ENCODE measurements at places on chromosomes 5 and 9. TPM values are rescaled to one million over a fixed set of nuclear protein-coding genes. Genes with fewer than 3 reads are reported as not detected.

DNA sequence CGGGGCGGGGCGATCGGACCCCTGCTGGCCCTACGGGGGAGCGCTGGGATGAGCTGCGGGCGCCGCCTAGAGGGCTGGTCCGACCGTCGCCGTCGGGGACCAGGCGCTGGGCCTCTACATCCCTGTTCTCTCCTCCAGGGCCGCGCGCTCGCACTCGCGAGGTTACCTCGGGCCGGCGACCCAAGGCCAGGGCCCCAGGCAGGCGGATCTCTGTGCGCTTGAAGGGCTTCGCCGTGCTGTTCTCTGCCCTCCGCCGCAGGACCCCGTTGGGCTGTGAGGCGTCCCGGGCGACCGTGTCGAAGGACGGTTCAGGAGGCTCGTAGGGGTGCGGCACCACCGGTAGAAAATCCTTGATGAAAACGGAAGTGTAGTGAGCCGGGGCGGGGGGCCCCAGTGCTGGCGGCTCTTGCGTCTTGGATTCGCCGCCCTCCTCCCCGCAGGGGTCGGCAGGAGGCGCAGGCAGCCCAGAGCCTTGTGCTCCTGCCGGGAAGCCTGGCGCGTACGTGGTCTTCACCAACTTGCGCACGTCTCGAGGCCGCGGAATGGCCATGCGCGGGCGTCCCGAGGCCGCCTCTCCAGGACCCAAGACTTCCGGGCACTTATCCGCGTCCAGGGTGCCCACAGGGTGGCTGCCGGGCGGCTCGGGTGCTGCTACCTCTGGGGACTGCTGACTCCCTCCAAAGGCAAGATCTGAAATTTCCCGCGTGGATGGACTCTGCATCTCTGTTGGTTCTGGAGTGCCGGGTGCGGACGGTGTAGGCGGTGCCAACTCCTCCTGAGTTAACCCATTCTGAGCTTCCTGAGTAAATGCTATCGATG, 2.0 kb downstream of the PROB1 start:
- no peaks in the 10 kb centered on the region for H3K27me3 ChIP-seq
- DNase-seq = no peak
- H3K4me1 ChIP-seq = peaks cover 45% of the 10 kb centered on the region
- no peaks in the 10 kb centered on the region for H3K36me3 ChIP-seq
- peak overlapping the region; percentile 54 for H3K4me3 ChIP-seq
- peak overlapping the region; percentile 1 for H3K27ac ChIP-seq

- H3K27me3 ChIP-seq = no peaks in the 10 kb centered on the region
- H3K27ac ChIP-seq = peak overlapping the region; percentile 79
- DNase-seq = no peak
Observed at GRCh38 chr9:90966031-90966290, 164.3 kb downstream of the SYK start.

- peak overlapping the region; percentile 38 for H3K4me3 ChIP-seq
- no peak overlapping the region for H3K27ac ChIP-seq
- peaks cover 5% of the 10 kb centered on the region for H3K27me3 ChIP-seq
- no peaks in the 10 kb centered on the region for H3K36me3 ChIP-seq
Observed at GRCh38 chr9:114153761-114154599, 1.4 kb upstream of the COL27A1 start.

DNA sequence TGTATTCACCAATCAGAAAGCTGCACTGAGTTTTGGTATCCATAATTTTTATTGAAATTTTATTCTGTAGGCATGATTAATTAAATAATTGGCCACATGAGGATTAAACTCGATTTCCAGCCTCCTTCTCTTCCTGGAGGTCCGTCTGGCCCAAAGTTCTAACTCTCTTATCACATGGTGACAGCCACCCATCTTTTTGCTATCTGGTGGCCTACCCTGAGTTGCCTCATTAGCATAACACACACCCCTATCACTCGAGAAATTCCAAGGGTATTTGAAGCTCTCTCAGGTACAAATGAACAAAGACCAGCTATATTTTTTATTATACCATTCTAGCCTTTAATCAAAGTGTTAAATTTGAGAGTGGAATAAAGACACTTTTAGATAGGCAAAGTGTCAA, 57.7 kb downstream of the APC start:
- H3K27me3 ChIP-seq = no peaks in the 10 kb centered on the region
- DNase-seq = no peak
- no peak overlapping the region for H3K27ac ChIP-seq
- peaks cover 95% of the 10 kb centered on the region for H3K36me3 ChIP-seq
- H3K4me1 ChIP-seq = no peaks in the 10 kb centered on the region

DNA sequence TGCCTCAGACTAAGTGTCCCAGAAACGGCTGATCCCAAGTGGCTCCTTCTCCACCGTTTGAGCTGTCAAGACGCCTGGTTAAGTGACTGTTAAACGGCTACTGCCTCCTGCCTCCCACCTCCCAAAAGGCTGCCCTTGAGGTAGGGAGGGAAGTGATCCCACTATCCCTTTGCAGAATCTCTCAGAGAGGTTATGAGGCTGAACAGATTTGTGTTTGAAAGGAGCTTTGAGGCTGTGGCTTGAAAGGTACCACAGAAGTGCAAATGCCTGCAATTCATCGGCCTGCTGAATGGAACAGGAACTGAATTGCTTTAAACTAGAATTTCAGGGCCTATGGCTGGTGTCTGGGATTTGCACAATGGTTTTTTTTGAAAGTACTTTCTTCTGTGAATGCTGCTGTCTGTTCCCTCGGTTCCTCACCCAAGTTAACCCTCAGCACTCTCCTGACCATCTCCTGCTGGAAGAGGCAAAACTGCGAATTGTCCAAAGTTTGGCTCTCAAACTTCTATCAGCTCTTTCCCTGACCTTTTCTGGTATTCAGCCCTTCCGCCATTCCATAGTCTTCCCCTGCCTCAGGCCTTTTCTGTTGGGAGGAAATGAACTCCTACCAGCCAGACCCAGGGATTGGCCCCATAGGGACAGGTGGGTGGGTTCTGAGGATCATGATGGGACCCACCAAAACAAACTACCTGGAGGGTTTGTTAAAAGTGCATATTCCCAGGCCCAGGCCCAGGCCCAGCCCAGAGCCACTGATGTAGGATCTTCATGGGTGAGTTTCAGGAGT, 453.3 kb downstream of the KDM4C start:
- no peaks in the 10 kb centered on the region for H3K27me3 ChIP-seq
- no peak overlapping the region for H3K4me3 ChIP-seq
- no peak for DNase-seq
- no peak overlapping the region for H3K27ac ChIP-seq

DNA sequence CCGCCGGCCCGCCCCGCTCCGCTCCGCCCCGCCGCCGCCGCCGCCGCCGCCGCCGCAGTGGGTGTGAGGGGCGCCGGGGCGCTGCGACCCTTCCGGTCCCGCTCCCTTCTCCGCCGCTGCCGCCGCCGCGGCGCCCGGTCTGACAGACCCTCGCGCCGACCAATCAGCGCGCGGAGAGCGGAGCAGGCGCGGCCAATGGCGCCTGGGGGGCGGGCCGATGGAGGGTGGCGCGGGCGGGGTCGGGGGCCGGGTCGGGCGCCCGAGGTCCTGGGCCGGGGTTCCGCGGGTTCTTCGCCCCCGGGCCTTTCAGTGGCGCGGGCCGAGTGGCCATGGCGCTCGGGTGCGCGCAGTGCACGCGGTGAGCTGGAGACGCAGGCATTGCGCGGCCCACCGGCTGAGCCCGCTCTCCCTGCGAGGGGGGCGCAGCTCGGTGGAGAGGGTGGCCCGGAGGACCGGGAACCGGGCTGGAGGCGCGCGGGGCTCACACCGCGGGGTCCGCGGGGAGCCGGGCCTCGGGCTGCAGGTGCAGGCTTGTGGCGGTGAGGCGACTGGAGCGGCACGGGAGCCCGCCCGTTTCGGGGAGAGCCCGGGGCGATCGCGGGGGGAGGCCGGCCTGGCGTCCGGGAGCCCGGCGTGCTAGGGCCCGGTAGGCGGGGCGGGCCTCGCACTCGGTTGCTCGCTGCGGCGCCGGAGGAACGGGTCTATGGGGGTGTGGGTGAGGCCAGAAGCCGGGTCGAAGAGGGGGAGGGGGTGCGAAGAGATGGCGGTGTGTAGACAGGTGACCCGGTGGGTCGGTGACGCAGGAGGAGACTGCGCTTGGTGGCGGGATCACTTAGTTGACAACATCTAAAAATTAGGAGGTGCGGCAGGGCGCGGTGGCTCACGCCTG, at the start of gene MAPK9:
TSS of gene MAPK9 (minus strand) at position 141 of the 889 bp plus-strand sequence. CDS start 11,522 bp downstream, outside the sequence.
- H3K36me3 ChIP-seq = no peaks in the 10 kb centered on the region
- H3K4me1 ChIP-seq = peaks cover 13% of the 10 kb centered on the region
- peak within 1 kb of the TSS; percentile 99 for H3K4me3 ChIP-seq
- no peak for DNase-seq

- H3K27me3 ChIP-seq = no peaks in the 10 kb centered on the region
- H3K4me1 ChIP-seq = no peaks in the 10 kb centered on the region
- H3K36me3 ChIP-seq = no peaks in the 10 kb centered on the region
- H3K4me3 ChIP-seq = no peak overlapping the region
- DNase-seq = no peak
- H3K27ac ChIP-seq = no peak overlapping the region
Observed at GRCh38 chr5:19608444-19609002, 379.5 kb downstream of the CDH18 start.

- no peaks in the 10 kb centered on the region for H3K27me3 ChIP-seq
- H3K4me1 ChIP-seq = no peaks in the 10 kb centered on the region
- H3K27ac ChIP-seq = no peak overlapping the region
- no peak for DNase-seq
- no peak overlapping the region for H3K4me3 ChIP-seq
- H3K36me3 ChIP-seq = no peaks in the 10 kb centered on the region
Observed at GRCh38 chr5:131254741-131255140, 9.1 kb upstream of the CDC42SE2 start.

DNA sequence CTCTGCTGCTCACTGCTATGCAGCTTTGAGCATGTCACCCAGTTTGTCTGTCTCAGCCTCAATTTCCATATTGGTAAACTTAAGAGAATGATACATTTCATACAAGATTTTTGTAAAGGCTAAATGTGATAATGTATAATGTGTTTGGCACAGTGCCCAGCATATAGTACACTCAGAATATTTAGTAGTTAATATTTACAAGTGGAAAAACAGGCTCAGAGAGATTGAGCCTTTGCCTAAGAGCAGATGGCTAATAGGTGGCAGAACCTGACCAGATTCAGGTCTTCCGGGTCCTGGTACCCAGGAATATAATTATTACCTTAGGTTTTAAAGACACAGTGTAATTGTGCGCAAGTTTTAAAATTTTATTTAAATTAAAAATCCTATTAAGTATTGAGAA, 46.8 kb upstream of the KIAA1958 start:
- H3K27ac ChIP-seq = no peak overlapping the region
- no peaks in the 10 kb centered on the region for H3K27me3 ChIP-seq
- DNase-seq = no peak
- H3K36me3 ChIP-seq = peaks cover 44% of the 10 kb centered on the region
- H3K4me3 ChIP-seq = no peak overlapping the region

DNA sequence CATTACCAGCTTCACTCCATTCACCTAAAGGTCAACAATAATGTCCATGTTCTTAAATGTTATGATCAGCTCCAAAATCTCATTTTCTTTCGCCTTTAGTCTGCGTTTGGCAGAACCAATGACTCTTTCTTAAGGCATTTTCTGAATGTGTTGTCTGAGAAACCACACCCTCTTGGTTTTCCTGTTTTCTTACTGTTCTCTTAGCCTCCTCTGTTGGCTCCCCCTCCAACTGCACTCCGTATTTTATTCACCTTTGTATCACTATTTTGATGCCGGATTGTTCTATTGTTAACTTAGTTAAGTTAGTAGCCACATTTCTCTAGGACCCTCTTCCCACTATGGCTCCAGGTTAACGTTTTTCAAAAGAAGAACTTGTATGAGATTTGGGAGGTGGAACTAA, 185.6 kb downstream of the DMAC1 start:
- H3K4me1 ChIP-seq = no peaks in the 10 kb centered on the region
- no peak overlapping the region for H3K4me3 ChIP-seq
- H3K36me3 ChIP-seq = no peaks in the 10 kb centered on the region
- no peaks in the 10 kb centered on the region for H3K27me3 ChIP-seq
- H3K27ac ChIP-seq = no peak overlapping the region
- DNase-seq = no peak

GRCh38 chr9:107360098-107360497, 77.0 kb downstream of the RAD23B start:
- H3K27me3 ChIP-seq = no peaks in the 10 kb centered on the region
- no peak for DNase-seq
- H3K4me3 ChIP-seq = no peak overlapping the region
- no peaks in the 10 kb centered on the region for H3K4me1 ChIP-seq
- no peaks in the 10 kb centered on the region for H3K36me3 ChIP-seq

DNA sequence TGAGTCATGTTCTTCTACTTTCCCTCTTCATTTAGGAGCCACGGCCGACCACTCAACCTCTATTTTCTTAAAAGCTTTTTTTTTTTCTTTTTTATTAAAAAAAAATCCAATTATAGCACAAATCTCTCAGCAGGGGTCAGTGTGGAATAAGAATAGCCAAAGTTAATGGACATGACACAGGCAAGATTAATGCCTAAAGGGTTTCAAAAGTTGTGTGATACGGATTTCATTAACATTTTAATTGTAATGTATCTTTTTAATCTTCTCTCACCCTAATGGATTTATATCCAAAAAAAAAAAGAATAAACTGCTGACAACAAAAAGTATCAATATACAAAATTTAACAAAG, 5.4 kb downstream of the NACC2 start:
- no peak overlapping the region for H3K4me3 ChIP-seq
- no peaks in the 10 kb centered on the region for H3K36me3 ChIP-seq
- H3K27ac ChIP-seq = peak overlapping the region; percentile 97
- no peak for DNase-seq
- peaks cover 94% of the 10 kb centered on the region for H3K4me1 ChIP-seq

GRCh38 chr9:33117306-33117705, 40.8 kb upstream of the SMU1 start:
- H3K36me3 ChIP-seq = peaks cover 14% of the 10 kb centered on the region
- H3K4me3 ChIP-seq = no peak overlapping the region
- no peaks in the 10 kb centered on the region for H3K4me1 ChIP-seq
- DNase-seq = no peak
- H3K27me3 ChIP-seq = no peaks in the 10 kb centered on the region

- H3K4me1 ChIP-seq = peaks cover 13% of the 10 kb centered on the region
- no peak overlapping the region for H3K4me3 ChIP-seq
- no peak overlapping the region for H3K27ac ChIP-seq
- no peaks in the 10 kb centered on the region for H3K36me3 ChIP-seq
Observed at GRCh38 chr9:84953797-84954705, 284.5 kb downstream of the NTRK2 start.

- DNase-seq = no peak
- H3K27me3 ChIP-seq = no peaks in the 10 kb centered on the region
- no peak overlapping the region for H3K27ac ChIP-seq
- no peaks in the 10 kb centered on the region for H3K36me3 ChIP-seq
Observed at GRCh38 chr5:54754878-54755277, 230.5 kb downstream of the ESM1 start.

DNA sequence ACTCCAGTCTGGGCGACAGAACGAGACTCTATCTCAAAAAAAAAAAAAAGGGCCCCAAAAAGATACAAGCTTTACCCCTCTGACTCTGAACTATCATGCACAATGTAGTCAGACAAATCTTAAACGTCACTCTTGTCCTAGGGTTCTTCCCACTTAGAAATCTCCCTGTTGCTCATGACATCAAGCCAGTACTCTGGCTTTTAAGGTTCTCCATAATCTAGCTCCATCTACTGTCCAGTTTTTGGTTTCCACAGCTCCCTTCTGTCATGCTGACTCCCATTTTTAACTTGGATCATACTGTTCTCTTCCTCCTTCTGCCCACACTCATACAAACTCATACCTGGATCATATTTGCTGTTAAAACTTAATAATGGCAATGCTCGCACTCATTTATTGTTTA, 156.7 kb upstream of the TLX3 start:
- no peak overlapping the region for H3K27ac ChIP-seq
- H3K4me1 ChIP-seq = no peaks in the 10 kb centered on the region
- H3K27me3 ChIP-seq = no peaks in the 10 kb centered on the region
- H3K4me3 ChIP-seq = no peak overlapping the region

The SH3RF2 gene
- total RNA-seq = 59.5 TPM

The FBXL7 gene
- total RNA-seq = 0.68 TPM

The AQP7 gene
- total RNA-seq = 0.57 TPM

The SPATA31A3 gene
- not detected for total RNA-seq

The OTP gene
- not detected for total RNA-seq

The PCDHB16 gene
- 0.31 TPM for total RNA-seq

The RORB gene
- total RNA-seq = 0.15 TPM

All from esophagus squamous epithelium (tissue), 5 donors.